ENCODE measurements at places on chromosomes 3 and 15.

DNA sequence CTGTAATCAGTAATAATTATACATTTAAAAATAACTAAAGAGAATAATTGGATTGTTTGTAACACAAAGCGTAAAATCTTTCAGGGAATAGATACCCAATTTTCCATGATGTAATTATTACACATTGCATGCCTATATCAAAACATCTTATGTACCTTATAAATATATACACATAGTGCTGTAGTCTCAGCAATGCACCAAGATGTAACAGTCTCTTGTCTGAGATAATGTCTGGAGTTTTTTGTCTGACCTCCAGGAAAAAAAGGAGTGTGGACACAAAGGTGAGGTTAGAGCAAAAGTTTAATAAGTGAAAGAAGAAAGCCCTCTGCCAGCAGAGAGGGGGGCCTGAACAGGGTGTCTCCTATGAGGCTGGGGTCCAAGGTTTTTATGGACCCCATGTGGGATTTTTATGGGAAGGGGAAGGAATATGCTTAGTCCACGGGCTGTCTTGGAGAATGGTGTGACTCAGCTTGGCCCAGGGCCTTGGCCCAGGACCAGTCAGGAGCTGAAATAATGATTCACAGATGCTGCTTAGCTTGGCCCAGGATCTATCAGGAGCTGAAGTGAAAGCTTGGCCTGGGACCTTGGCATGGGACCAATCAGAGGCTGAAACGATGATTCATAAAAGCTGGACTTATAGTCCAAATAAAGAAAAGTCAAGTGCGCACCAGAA, 545.0 kb downstream of the ZPLD1 start:
- DNase-seq, result no peak

- no peak for DNase-seq
Measured at GRCh38 chr3:107562969-107563529, 40.3 kb downstream of the BBX start.

DNA sequence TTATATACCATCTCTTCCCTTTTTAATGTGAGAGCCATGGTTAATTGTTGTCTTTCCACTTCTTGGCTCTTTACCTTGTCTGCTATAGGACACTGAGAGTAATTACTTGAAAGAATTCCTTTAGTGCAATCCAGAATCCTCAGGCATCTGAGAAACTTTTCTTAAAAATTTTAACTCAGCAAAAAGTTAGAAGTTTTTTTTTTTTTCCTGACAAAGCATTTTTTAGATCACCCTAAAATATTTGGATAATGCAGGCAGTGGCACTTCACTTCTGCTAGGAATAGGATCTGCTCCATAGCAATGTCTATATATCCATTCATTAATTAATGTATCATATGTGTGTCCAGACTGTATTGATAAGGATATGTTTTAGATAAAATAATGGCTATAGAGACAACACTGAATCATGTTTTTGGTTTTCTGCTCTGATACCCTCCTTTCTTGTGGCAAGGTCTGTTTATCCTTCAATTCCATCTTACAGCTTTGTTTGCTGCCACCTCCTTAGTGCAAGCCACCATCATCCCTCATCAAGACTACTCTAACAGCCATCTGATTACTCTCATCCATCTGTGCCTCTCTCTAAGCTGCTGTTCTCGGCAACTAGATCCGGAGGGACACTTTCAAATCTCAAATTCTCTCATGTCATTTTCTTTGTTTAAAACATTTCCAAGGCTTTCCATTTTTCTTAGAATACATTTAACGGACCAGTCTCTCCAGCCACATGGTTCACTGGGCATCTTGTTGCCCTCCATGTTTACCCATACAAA, 563.5 kb downstream of the EDEM1 start:
- DNase-seq, result no peak

DNA sequence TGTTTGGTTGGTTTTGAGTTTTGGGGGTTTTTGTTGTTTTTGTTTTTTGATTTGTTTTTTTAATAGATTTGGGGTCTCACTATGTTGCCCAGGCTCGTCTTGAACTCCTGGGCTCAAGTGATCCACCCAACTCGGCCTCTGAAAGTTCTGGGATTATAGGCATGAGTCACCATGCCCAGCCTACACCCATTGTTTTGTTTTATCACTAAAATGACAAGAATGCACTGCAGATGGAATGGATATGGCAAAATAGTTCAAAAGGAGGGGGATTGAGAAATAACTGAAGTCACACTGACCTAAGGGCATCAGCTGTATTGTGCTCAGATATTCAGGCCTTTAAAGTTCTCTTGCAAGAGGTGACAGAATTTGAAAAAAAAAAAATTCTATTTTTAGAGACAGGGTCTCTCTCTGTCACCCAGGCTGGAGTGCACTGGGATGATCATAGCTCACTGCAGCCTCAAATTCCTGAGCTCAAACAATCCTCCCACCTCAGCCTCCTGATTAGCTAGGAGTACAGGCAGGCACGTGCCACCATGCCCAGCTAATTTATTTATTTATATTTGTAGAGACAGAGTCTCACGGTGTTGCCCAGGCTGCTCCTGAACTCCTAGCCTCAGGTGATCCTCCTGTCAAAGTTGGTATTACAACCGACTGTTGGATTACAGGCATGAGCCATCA, 4.4 kb upstream of the RASA2 start:
- DNase-seq, result no peak

GRCh38 chr3:105425153-105425502, 58.4 kb downstream of the ALCAM start:
- no peak for DNase-seq

All from activated CD4-positive, alpha-beta T cell treated with anti-CD3 and anti-CD28 coated beads for 4 hours (primary cell).